ENCODE measurements at places on chromosomes 11 and 22.

GRCh38 chr11:34439610-34440198 is 970 bp downstream of the CAT start:
- DNase-seq, result peak; percentile 10

DNA sequence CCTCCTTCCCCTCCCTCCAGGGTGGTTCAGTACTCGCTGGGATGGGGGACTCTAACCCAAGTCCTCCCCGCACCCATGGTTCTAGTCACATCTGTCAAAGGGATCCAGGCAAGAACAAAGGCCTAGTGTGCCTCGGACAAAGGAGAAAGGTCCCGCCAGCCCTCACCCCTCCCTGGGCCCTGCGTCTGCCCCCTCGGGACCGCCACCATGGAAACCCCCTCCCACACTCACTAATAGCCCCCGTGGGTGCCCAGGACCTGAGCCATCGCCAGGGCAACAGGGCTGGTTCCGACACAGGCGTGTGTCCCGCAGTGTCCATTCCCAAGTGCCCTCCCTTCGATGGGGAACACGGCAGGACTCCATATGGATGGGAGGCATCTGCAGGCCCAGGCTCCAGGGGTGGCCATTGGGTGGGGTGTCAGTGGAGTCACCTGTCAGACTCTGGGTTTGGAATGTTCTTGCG is 5.1 kb upstream of the CARNS1 start:
- DNase-seq, result no peak

DNA sequence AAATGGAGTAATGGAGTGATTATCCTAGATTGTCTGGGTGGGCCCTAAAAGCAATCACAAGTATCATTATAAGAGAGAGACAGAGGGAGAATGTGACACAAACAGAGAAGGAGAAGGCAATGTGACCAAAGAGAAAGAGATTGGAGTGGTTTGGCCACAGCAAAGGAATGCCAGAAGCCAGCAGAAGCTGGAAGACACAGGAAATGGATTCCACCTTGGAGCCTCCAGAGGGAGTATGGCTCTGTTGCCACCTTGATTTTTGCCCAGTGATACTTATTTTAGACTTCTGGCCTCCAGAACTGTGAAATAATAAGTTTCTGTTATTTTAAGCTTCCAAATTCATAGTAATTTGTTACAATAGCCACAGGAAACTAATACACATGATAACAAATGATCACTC is 36.8 kb upstream of the OR5P2 start:
- DNase-seq, result no peak

DNA sequence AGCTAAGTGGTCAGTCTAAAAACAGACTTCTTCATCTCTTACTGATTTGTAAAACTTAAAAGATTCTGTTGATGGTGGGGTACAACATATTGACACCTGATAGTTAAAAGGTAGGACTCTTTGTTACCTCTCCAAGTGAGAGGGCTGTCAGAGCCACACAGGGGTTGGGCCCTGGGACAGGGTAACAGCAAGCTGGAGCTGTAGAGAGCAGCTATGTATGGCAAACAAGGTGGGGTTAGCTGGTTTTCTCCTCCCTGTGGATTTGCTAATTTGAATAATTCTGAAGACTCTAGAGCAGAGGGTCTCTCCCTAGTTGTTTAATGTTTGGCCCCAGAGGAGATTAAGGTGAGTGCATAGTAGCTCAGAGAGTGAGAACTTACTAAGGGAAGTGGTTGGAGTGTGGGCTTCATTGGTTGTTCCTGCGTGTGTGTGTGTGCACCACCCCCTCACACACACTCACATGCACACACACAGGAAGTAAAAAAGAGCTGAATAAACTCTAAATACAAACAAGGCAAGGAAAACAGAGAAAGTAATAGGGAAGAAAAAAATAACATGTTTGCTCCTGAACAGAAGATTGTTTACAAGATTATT is 9.2 kb upstream of the GAS2 start:
- no peak for DNase-seq

DNA sequence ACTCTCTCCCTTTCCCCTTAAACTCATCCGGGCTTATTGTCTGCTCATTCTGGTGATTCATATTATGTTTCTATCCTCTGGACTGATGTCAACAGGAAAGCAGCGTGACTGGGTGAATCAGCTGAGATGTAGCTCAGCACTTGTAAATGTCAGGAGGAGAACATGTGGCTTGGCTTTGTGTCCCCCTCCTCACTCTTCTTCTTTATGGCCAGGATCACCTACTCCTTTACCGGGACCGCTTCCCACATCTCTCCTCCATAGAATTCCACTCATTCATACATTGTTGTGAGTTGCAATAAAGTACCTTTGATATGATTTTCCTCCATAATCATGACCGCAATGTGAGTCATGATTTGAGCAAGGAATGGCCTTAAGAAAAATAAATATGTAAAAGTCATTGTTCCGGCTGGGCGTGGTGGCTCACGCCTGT is 15.8 kb upstream of the SYN3 start:
- DNase-seq, result no peak

DNA sequence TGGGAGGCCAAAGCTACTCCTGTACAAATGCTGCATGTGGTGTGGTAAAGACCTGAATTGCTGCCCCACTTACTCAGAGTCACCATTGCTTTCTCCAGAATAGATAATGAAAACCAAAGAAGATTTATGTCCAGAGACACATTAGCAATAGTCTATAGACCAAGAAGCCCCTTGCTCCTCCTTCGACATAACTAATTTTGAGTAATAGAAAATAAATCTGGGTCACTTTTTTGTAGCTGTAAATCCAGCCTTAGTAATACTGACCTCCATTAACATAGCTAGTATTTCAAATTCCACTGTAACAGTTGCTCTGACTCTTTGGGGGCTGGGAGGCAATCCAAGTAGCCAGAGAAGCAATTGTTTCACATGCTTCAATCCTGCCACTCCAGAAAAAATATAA is 145.9 kb downstream of the MAML2 start:
- no peak for DNase-seq

DNA sequence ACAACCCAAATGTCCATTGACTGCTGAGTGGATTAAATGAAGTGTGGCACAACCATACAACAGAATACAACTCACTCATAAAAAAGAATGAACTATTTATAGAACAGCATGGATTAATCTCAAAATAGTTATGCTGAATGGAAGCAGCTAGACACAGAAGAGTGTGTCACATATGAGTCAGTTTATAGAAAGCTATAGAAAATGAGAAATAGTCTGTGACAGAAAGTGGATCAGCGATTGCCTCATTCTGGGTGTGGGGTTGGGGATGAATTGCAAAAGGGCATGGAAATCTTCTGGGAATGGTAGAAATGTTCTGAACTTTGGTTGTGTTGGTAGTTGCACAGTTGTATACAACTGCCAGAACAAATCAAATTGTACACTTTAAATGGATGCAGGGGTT is 37.4 kb downstream of the PRR5L start:
- no peak for DNase-seq

GRCh38 chr11:131999955-132000354 is 629.5 kb downstream of the NTM start:
- DNase-seq, result no peak

DNA sequence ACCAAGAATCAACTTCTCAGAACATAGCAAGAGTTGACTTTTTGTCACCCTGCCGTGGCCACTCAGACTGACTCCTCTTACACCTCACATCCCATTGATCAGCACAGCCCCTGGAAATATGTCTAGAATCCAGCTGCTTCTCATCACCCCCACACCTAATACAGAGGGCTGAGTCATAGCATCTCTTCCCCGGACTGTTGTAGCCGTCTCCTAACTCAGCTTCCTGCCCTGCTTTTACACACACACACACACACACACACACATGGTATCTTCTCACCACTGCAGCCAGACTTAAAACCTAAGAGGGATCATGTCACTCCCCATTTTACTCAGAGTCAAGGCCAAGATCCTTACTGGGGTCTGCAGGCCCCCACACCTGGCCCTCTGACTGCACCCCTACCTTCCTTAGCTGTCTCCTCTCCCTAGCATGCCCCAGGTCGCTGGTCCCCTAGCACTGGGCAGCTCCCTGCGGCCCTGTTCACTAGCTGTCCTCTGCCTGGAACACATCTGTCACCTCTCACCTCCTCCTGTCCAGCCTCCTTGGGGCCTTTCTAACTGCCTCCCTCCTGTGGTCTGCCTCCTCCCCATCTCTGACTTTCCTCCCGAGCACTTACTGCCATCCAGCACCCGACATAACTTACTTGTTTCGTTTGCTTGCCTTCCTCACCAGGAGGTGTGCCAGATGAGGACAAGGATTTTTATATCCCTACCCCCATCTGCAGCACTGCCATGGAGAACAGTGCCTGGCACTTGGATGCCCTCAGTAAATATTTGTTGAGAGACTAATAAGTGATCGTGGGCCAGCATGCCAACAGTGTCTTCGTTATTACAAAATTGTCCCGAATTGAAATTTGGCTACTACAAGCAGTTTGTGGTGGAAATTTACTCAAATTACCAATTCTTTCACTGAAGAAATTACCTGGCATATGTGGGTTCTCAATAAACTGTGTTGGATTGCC is 61.9 kb downstream of the BMAL1 start:
- no peak for DNase-seq

DNA sequence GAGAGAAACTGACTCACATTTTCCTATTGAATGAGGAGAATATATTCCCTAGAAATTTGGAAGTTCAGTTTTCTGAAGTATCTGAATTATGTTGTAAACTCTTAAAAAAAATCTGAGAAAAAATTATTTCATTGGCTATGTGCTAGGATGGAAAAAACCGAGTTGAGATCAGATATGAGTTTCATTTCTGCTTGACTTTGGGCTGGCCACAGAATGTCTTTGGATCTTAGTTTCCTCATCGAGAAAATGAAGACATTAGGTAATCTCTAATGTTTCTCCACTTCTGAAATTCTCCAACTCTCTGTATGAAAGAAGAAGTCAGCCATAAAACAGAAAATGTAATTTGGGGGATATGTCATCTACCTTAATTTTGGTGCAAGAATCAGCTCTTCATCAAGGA is 28.8 kb downstream of the SLN start:
- no peak for DNase-seq

- DNase-seq, result peak; percentile 59
These were observed 11.9 kb upstream of the MDK start for GRCh38 chr11:46369458-46370152.

GRCh38 chr11:110311783-110312579 is 15.6 kb upstream of the RDX start:
- no peak for DNase-seq

GRCh38 chr22:42282252-42282942 is 11.9 kb upstream of the TCF20 start:
- no peak for DNase-seq

DNA sequence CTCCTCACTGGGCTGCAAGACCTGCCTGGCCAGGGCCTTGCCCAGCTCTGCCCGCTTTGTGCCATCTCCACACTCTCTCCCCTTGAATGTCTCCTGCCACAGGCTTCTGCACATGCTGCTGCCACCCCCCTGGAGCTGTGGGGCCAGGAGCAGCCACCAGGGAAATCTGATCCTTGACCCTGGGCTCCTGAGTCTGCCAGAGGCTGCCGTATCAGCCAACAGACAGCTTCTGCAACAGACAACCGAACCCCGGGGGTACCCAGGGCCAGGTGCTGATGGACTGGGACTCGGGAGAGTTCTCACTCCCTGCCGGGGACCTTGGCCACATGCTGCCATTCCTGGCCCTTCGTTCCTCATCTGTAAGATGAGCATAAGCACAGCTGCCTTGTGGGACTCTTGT is 3.3 kb upstream of the PPARA start:
- no peak for DNase-seq

DNA sequence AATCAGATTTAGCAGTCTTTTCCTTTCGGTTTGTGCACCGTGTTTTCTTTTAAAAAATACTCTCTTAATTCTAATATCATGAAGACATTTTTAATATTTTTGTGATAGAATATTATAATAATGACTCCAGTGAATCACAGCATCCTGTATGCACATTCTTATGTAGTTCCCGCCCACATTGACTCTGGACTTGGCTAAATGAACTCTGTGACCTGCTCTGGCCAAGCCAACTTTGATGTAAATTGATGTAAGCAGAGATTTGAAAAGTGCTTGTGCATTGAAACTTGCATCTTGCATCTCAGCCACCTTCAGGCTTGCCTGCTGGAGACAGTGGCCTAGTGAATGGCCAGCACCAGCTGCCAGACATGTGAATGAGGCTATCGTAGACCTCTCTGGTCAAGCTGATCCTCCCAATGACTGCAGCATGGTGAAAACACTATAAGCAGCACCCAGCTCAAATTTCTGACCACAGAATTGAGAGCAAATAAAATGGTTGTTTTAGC is 29.2 kb upstream of the PGM2L1 start:
- DNase-seq, result no peak

GRCh38 chr22:29690476-29690875 is 29.3 kb upstream of the CABP7 start:
- no peak for DNase-seq

GRCh38 chr11:15920856-15921629 is 435.3 kb downstream of the SOX6 start:
- no peak for DNase-seq

DNA sequence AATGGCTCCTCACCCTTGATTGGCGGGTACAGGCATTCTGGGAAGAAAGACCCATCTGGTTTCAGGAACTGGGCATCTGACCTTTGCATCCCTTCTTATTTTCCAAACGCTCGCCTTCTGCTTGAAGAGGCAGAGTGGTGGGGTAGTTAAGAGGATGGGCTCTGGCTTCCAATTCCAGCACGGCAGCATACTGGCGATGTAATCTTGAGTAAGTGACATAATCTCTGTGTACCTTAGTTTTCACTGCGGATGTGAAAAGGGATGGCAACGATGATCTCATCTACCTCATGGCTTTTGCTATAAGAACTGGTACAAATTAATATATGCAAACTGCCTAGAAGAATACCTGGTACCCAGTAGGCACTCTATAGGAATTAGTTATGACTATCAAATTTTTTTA is 10.0 kb upstream of the TIMP3 start:
- no peak for DNase-seq

GRCh38 chr11:112392904-112393303 is 132.2 kb upstream of the PLET1 start:
- DNase-seq, result no peak

DNA sequence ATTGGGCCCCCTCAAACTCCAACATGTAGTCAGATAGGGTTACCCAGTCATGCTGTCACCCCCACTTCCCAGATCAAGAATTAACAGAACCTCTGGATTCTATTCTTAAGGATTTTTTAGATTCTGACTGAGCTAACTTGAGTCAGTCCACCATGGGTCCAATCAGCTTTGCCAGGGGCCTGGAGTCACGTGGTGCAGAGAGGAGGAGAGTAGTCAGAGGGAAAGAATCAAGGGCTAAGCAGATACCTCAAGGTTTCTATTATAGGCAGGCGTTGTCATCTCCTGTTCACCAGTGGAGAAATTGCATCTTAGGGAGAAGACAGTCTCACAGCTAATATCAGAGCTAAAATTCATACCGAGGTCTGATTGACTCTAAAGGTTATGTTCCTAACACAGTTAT is 28.2 kb downstream of the FZD4 start:
- no peak for DNase-seq

GRCh38 chr11:26828288-26828687 is 106.4 kb upstream of the SLC5A12 start:
- DNase-seq, result no peak

GRCh38 chr11:61071208-61071681 is 31.0 kb upstream of the CD5 start:
- no peak for DNase-seq
